CD8-positive, alpha-beta memory T cell (primary cell): ENCODE measurements at places on chromosomes 5 and 9.

GRCh38 chr5:2017540-2018389 lies 135.0 kb upstream of the IRX4 start:
- no peaks in the 10 kb centered on the region for H3K36me3 ChIP-seq
- no peaks in the 10 kb centered on the region for H3K4me1 ChIP-seq
- H3K4me3 ChIP-seq: no peak overlapping the region
- H3K27me3 ChIP-seq: no peaks in the 10 kb centered on the region
- no peak overlapping the region for H3K27ac ChIP-seq

GRCh38 chr5:14399054-14399692 lies 182.4 kb upstream of the OTULINL start:
- DNase-seq: peak; percentile 48
- H3K27ac ChIP-seq: no peak overlapping the region
- H3K4me3 ChIP-seq: no peak overlapping the region
- no peaks in the 10 kb centered on the region for H3K36me3 ChIP-seq
- no peaks in the 10 kb centered on the region for H3K27me3 ChIP-seq

- H3K27ac ChIP-seq: peak overlapping the region; percentile 71
- peak overlapping the region; percentile 72 for H3K4me3 ChIP-seq
- H3K4me1 ChIP-seq: peaks cover 46% of the 10 kb centered on the region
- H3K27me3 ChIP-seq: no peaks in the 10 kb centered on the region
- peak; percentile 20 for DNase-seq
Measured at GRCh38 chr9:111896942-111897600, 457 bp downstream of the UGCG start.

DNA sequence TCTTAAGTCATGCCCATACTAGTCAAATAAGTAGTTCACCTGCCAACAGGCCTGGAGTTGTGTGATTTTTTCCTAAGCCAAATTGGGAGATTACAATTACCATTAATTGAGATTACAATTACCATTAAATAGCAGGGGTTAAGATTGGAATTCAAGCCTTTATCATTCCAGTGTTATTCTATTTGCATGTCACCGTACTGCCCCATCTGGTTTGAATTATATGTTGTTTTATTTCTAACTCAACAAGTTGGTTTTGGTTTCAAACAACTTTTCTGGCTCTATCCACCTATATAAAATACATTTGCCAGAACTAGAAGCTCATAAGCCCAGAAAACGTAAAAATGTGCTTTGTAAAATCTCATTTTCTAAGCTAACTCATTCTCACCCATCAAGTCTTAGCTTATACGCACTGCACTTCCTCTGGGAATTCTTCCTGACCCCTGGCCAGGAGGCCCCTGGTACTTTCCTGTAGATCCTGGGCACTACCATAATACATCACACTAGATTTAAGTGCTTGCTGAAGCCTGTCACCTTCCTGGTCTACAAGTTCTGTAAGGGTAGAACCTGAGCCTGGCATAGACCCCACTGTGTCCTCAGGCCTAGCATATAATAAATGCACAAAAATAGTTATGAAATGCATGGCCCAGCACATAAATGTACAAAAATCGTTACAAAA lies 242.0 kb upstream of the TRPM3 start:
- no peak for DNase-seq
- H3K27me3 ChIP-seq: no peaks in the 10 kb centered on the region
- no peak overlapping the region for H3K4me3 ChIP-seq
- no peaks in the 10 kb centered on the region for H3K36me3 ChIP-seq

GRCh38 chr9:113446323-113446740 lies 17.2 kb upstream of the RGS3 start:
- no peak overlapping the region for H3K27ac ChIP-seq
- H3K4me1 ChIP-seq: no peaks in the 10 kb centered on the region
- H3K27me3 ChIP-seq: no peaks in the 10 kb centered on the region
- no peak overlapping the region for H3K4me3 ChIP-seq
- no peaks in the 10 kb centered on the region for H3K36me3 ChIP-seq

GRCh38 chr9:36132086-36132485 lies 4.4 kb upstream of the GLIPR2 start:
- no peaks in the 10 kb centered on the region for H3K27me3 ChIP-seq
- H3K27ac ChIP-seq: no peak overlapping the region
- no peaks in the 10 kb centered on the region for H3K36me3 ChIP-seq
- DNase-seq: no peak
- no peak overlapping the region for H3K4me3 ChIP-seq
